ENCODE measurements at places on chromosomes 1 and 21. TPM values are rescaled to one million over a fixed set of nuclear protein-coding genes. Genes with fewer than 3 reads are reported as not detected.
A peak's percentile ranks its signal among the peaks of the same experiment; 100 is the strongest.

The KCNK2 gene
- total RNA-seq, result not detected

The KRTAP11-1 gene
- not detected for total RNA-seq

The STK40 gene
- total RNA-seq, result 75.2 TPM

GRCh38 chr1:156807627-156808026 is 9.0 kb downstream of the SH2D2A start:
- peak; percentile 71 for DNase-seq
